Lung (tissue), 17 donors: ENCODE measurements at places on chromosomes 13 and 19. TPM values are rescaled to one million over a fixed set of nuclear protein-coding genes. Genes with fewer than 3 reads are reported as not detected.

GRCh38 chr13:75838366-75839005 is 202.4 kb downstream of the LMO7 start:
- H3K4me3 ChIP-seq, result no peak overlapping the region
- DNase-seq, result no peak
- no peaks in the 10 kb centered on the region for H3K4me1 ChIP-seq
- H3K27me3 ChIP-seq, result no peaks in the 10 kb centered on the region

- H3K4me3 ChIP-seq, result no peak overlapping the region
- no peaks in the 10 kb centered on the region for H3K27me3 ChIP-seq
- H3K36me3 ChIP-seq, result no peaks in the 10 kb centered on the region
- H3K27ac ChIP-seq, result no peak overlapping the region
- H3K4me1 ChIP-seq, result no peaks in the 10 kb centered on the region
Observed at GRCh38 chr13:97798171-97798821, 155.2 kb upstream of the IPO5 start.

- H3K27me3 ChIP-seq, result no peaks in the 10 kb centered on the region
- H3K36me3 ChIP-seq, result no peaks in the 10 kb centered on the region
- peaks cover 3% of the 10 kb centered on the region for H3K4me1 ChIP-seq
- DNase-seq, result no peak
- no peak overlapping the region for H3K27ac ChIP-seq
Observed at GRCh38 chr19:45809643-45810159, 5.4 kb downstream of the RSPH6A start.

DNA sequence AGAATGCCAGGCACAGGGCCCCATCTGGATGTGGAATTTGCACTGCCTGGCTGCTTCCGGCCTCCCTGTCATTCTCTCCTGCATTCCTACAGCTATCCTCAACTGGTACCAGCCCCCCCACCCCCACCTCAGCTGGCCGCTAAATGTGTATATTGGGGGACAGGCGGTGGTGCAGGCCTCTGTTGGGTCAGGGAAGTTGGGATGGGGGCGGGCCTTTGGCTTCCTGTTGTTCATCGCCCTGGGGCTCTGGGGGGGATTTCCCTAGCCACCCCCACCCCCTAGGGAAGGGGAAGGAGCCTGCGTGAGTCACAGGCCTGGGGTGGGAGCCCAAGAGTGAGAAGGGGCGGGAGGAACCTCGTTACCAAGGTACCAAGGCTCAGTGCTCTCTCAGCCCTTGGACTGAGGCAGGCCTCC is 10.6 kb downstream of the POU2F2 start:
- no peaks in the 10 kb centered on the region for H3K4me1 ChIP-seq
- H3K27ac ChIP-seq, result no peak overlapping the region
- H3K27me3 ChIP-seq, result no peaks in the 10 kb centered on the region
- no peaks in the 10 kb centered on the region for H3K36me3 ChIP-seq
- H3K4me3 ChIP-seq, result no peak overlapping the region
- DNase-seq, result no peak

- DNase-seq, result no peak
- no peak overlapping the region for H3K27ac ChIP-seq
- no peaks in the 10 kb centered on the region for H3K27me3 ChIP-seq
- peaks cover 1% of the 10 kb centered on the region for H3K4me1 ChIP-seq
- H3K4me3 ChIP-seq, result no peak overlapping the region
Observed at GRCh38 chr13:33050161-33050560, 33.9 kb downstream of the KL start.

DNA sequence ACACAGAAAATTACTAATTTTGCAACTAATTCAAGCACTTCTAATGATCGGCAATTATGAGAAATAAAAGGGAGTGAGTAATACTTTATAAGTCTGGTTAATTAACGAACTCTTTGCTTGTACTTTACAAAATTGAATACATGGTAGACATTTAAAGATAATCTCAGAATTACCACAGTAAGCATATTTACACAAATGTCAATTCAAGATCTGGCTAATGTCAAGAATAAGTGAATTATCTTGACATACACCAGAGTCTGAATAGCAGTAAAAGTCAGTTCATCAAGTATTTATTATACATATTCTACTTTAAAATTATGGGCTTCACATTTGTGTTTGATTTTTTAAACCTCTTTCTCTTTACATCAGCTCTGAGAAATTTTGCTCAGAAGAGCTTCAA is 643.4 kb downstream of the OLFM4 start:
- no peaks in the 10 kb centered on the region for H3K36me3 ChIP-seq
- no peaks in the 10 kb centered on the region for H3K4me1 ChIP-seq
- H3K27ac ChIP-seq, result no peak overlapping the region
- DNase-seq, result no peak

GRCh38 chr19:18969931-18970659 is 29.1 kb upstream of the HOMER3 start:
- no peak overlapping the region for H3K27ac ChIP-seq
- DNase-seq, result no peak
- H3K4me3 ChIP-seq, result no peak overlapping the region
- H3K4me1 ChIP-seq, result peaks cover 6% of the 10 kb centered on the region
- no peaks in the 10 kb centered on the region for H3K36me3 ChIP-seq

DNA sequence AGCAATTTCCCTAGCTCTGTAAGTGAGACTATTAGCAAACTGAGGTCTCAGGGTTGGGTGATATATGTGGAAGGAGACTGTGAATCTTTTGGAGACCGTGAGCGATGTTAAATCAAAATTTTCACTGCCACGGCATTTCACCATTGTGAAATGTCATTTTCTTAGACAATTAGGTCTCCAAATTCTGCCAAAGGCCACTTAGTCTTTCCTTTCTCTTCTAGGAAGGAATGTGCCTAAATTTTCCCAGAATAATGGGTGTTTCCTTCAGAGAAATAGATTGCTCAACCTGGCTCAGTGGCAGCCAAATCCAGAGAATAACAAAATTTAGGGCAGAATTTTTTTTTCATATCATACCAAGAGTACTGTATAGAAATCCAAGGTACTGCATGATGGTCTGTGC is 64.5 kb upstream of the SCEL start:
- H3K4me3 ChIP-seq, result no peak overlapping the region
- no peaks in the 10 kb centered on the region for H3K27me3 ChIP-seq
- no peaks in the 10 kb centered on the region for H3K4me1 ChIP-seq
- no peaks in the 10 kb centered on the region for H3K36me3 ChIP-seq
- DNase-seq, result no peak

DNA sequence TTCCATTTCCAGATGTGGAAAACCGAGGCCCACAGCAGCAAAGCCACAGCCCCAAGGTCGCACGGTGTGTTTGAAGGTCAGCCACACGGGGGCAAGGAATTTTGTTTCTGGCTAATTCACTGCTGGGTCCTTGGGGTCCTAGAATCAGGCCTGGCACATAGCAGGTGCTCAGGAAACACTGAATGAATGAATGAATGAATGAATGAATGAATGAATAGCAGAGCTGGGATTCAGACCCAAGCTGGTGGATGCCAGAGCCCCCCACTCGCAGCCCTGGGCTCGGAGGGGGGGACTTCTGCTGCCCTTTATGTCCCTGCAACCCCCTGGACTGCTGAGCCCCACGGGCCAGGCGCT is 37.0 kb downstream of the ZNRF4 start:
- H3K4me3 ChIP-seq, result no peak overlapping the region
- H3K27ac ChIP-seq, result no peak overlapping the region
- no peaks in the 10 kb centered on the region for H3K4me1 ChIP-seq
- no peak for DNase-seq
- H3K36me3 ChIP-seq, result no peaks in the 10 kb centered on the region

DNA sequence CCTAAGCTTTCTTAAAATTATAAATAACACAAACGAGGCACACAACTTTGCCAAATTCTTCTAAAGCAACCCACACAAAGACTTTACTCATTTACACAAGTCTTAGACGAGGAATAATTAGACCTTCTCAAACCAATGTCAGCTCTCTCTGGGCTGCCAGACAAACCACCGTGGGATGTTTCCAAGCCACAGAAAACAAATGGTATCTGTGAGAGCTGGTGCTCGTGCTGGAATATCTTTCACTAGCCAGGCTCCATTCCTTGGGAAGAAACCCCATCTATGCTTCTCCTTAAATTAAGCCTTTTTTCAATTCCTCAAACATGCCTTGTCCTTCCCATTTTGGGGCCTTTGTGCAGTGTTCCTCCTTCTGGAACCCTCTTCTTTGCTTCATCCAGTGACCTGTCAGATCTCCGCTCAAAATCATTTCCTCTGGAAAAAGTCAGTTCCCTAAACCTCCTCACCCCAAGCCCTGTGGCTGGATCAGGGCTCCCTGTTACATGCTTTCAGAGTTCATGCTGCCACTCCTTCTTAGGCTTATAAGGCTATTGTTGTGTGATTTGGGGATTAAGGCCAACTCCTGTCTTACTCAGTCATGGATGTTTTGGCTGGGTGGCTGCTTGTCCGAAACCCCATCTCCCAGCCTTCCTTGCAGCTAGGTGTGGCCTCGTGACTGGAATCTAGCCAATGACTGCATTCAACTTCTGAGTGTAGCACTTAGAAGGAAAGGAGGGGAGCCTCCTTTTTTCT is 64.2 kb upstream of the GTF2F2 start:
- H3K4me1 ChIP-seq, result no peaks in the 10 kb centered on the region
- no peaks in the 10 kb centered on the region for H3K36me3 ChIP-seq
- DNase-seq, result peak; percentile 17
- H3K27me3 ChIP-seq, result no peaks in the 10 kb centered on the region

GRCh38 chr19:33296488-33296971 is 5.8 kb downstream of the CEBPA start:
- H3K36me3 ChIP-seq, result no peaks in the 10 kb centered on the region
- DNase-seq, result peak; percentile 13

The MPND gene
- total RNA-seq, result 30.5 TPM

The ZIM2 gene
- total RNA-seq, result 0.12 TPM

The ZNF808 gene
- total RNA-seq, result 20.2 TPM

The SSC5D gene
- total RNA-seq, result 6.8 TPM

The VWA8 gene
- 26.3 TPM for total RNA-seq

The NCR1 gene
- 2.5 TPM for total RNA-seq

The TEKTIP1 gene
- total RNA-seq, result 0.74 TPM

The POMP gene
- 33.6 TPM for total RNA-seq
